ENCODE measurements at places on chromosomes 4 and X.

GRCh38 chr4:151329217-151330007 is 4.0 kb upstream of the SH3D19 start:
- DNase-seq = no peak

- DNase-seq = no peak
Observed at GRCh38 chrX:35040871-35041270, 98.3 kb downstream of the FAM47B start.

DNA sequence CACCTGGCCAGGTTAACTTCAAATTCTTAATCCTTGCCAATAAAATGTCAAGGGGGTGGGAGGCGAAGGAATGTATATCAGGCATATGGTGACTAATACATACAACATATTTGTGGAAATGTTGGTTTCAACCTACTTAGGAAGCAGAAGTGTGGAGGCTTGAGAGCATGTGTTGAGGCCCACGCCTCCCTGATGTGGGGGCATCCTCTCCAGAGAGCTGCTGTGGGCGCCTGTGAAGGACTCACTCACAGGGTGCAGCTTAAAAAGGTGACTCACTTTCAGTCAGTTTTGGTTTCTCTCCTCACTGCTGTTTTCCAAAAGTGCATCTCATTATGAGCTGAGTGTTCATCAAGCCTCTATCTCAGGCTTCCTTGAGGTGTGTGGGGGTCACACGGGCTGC is 27.5 kb downstream of the LNX1 start:
- DNase-seq = no peak

- DNase-seq = no peak
Observed at GRCh38 chr4:55269995-55270394, 76.0 kb upstream of the SRD5A3 start.

DNA sequence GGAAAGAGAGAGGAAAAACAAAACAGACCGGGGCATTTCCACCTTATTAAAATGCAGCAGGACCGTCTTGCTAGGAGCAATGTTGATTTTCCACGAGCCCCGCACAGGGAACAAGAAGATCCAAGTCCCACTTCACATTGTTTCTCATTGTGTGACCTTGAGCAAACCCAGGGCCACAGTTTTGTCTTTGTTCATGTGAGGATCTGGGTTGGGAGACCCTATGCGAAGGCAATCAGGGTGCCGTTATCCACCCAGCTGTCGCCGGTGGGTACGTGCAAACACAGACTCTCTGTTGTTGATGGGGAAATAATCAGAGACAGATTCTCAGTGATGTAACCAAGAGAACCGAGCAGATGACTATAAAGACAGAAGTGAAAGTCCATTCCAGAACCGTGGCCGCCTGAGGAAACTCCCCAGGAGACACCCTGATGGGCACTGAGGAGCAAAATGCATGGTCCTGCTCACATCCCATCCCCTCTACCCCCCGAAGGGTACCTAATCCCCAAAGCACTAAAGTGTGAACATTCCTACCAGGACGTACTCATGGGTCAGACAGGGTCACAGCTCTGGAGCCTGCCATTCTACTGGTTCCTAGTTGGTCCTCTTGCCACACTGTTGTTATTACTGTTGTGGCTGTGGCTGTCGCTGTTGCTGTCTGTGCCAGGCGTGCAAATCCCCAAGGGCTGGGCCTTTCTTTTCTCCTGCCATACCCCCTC is 102.7 kb upstream of the RBPJ start:
- no peak for DNase-seq

DNA sequence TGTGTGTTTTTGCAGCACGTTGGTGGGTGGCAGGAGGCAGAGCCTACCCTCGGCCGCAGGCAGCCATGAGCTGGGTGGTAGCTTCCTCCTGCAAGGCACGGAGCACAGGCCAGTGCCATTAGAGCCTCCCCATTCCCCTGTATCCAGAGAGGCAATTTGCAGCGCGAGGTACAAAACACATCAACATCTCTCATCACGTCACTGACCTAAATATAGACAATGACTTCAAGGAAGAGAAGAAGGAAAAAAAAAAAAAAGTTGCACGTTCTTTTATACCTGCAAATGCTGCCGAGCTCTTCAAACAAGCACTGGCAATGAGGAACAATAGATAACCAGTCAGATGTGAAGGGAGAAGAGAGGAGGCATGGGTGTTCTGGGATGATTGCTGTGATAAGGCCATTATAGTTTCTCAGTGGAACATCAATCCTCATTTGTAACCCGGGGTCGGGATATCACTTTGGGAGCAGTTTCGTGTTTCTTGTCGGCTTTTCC is 159.9 kb downstream of the MGST2 start:
- no peak for DNase-seq

- DNase-seq = no peak
Observed at GRCh38 chr4:120942776-120943175, 20.2 kb upstream of the PRDM5 start.

DNA sequence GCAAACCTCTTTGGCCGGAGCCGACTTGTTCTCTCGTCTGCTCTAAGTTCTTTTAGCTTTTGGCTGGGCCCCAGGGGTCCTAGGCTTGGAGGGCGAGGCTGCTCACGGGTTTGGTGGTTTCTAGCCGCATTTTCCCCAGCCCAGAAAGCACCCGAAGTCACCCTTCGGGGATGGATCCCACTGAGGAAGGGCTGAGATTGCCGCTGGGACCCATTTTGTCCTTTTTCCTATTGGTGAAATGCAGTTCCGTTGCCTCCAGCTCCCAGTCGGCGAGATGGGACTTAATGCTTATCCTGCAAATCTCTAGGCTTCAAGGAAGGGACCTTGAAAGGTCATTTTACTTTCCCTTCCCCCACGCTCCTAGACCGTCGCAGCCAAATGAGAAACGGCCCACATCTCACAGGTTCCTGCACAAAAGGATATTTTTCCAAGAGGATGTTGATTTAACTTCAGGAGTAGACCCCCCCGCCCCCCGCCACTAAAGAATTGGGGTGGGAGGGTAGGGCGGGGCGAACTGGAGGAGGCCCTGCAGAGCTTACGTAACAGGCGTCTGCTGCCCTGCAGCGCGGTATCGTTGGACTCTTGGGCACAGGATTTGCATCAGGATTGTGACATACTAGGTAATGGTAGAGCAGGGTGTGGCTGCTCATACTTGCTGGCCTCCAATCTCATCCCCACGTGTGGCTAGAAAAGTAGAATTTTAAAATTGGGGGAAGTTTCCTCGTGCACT is 564 bp downstream of the PGK1 start:
- no peak for DNase-seq

DNA sequence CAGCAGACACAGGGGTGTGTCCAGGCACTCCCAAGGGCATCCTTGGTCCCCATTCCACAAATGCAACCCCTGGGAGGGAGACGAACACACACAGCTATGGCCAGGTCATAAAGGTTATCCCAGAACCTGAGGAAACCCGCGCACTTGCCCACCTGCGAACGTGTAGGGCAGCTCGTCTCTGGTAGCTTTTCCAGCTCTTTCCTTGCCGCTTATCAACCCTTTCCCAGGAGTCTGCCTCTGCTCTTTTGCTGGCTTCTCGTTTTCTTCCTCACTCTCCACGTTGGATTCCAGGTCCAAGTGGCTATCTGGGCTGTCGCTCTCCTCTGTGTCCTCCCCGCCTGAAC is 13.5 kb downstream of the NOP14 start:
- DNase-seq = no peak

GRCh38 chrX:373641-374471 is 12.9 kb downstream of the PPP2R3B start:
- no peak for DNase-seq

DNA sequence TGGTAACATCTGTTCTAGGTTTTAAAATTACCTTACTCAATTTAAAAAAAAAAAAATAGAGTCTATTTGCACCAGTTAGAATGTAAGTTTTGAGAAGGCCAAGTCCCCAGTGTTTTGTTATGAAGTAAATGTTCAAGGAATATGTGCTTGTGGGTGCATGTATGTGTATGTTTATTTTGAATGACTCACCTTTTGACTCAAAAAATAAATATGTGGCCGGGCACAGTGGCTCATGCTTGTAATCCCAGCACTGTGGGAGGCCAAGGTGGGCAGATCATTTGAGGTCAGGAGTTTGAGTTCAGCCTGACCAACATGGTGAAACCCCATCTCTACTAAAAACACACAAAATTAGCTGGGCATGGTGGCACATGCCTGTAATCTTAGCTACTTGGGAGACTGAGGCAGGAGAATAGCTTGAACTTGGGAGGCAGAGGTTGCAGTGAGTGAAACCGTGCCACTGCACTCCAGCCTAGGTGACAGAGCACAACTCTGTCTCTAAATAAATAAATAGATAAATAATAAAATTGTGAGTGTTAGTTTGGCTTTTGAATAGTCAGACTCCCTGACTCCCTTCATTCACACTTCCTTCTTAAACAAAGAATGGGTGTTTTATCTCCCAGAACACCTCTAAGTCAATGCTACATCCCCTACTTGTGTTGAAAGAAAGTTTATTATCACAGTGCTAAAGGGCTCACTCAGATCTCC is 511.3 kb upstream of the PCDH7 start:
- DNase-seq = no peak

DNA sequence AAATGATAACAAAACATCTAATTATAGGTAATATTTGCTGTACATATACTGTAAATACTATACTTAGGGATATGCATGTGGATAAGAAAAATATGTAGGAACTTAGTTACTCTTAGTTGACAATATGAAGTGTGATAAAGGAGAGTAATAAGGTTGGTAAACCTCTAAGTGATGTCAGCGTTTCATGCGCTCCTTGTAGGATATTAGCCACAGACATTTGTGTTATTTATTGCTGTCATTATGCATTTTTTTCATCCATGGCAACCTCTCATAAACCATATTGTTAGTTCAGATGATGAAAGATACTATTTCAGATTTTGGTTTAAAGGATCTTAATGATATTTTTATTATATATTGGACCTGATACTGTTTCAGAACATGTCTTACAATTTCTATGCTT is 298.1 kb upstream of the PITX2 start:
- no peak for DNase-seq

GRCh38 chr4:39658756-39659155 is 20.1 kb upstream of the SMIM14 start:
- DNase-seq = no peak

DNA sequence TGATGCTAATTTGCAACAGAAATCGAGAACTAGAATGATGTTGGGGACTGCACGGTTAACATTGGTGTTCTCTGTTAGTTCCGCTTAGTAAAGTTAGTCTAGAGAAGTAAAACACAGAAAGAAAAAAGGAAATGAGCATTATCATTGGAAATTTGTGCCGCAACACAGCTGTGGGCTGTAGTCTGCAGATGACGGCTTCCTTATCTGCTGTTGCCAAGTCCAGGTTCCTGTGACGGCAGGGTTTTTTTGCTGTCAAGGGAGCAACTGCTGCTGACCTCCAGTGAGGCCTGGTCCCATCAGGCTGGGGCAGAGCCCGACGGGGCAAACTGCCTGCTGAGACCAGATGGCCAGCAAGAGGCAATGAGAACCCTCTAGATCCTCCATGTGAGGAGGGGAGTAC is 38.9 kb upstream of the PHEX start:
- no peak for DNase-seq

- DNase-seq = no peak
Observed at GRCh38 chr4:136680271-136680670, 852.0 kb downstream of the PCDH18 start.

DNA sequence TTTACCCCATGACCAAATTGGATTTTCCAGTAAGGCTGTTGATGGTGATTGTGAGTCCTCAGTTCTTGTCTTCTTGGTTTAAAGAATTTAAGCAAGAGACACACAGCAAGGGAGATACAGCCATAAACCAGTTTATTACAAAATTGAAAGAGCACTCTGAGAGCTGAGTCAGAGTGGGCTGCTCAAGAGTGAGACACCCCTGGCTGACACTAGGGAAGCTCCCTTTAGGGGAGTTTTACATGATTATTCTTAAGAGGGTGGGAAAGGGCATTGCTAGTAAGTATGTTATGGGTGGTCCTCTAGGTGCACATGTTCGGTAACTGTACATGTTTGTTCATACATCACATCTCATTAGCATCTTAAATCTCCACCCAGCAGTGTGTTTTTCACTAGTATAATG is 18.8 kb upstream of the ZNF81 start:
- no peak for DNase-seq

DNA sequence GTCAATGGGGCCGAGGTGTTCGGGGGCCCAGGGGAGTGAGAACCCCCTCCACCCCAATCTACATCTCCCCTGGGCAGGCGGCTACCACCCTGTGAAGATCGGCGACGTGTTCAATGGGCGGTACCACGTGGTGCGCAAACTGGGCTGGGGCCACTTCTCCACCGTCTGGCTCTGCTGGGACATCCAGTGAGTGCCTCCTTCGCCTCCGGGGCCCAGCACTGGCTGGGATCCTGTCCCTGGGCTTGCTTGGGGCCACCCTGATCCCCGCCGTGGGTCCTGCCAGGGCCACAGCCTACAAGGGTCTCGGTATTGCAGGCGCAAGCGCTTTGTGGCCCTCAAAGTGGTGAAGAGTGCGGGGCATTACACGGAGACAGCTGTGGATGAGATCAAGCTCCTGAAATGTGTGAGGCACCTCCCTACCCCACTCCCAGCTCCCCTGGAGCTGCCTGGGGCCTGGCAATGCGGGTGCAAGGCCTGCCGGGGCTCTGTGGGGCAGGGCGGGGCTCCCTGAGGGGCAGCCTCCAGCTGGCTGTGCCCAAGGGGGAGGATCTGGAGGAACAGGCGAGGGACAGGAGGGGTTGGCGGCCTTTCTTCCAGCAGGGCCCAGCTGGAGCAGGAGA is 697 bp downstream of the SRPK3 start:
- DNase-seq = no peak

- DNase-seq = no peak
Observed at GRCh38 chr4:52711834-52712250, 39.4 kb downstream of the ERVMER34-1 start.

DNA sequence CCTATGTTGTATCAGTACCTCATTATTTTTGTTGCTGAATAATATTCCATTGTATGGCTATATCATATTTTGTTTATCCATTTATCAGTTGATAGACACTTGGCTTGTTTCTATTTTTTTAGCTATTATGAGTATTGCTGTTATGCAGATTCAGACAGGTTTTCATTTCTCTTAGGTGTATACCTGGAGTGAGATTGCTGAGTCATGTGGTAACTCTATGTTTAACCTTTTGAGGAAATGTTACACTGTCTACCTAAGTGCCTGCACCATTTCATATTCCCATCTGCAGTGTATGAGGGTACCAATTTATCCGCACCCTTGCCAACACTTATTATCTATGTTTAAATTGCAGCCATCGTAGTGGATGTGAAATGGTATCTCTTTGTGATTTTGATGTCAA is 43.0 kb upstream of the SH3RF1 start:
- no peak for DNase-seq

DNA sequence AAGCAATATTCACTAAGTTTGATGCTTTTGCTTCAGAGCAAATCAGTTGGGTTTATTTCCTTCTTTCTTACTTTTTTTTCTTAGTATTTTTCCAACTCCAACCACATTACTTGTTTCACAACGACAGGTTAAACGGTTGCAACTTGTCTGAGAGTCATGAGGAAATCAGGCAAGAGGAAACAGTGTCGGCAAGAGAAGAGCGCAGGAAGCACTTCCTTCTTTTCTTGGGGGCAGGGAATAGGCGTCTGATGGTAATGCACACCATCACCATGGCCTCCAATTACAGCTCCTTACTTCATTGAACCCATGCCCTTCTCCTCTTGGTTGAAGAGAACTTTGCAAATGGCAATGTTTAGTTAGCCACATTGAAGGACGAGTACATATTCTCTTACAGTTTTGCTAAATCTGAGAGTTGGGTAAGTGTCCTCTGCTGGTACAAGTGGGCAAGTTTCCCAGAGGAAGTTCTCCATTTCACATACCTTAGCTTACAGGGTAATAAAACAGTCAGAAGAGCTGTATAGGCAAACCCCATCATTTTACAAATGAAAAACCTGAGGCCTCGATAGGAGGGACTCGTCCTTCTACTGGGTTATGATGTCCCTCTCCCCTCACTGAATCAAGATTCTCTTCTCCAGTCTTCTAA is 8.3 kb upstream of the CXCL8 start:
- no peak for DNase-seq

Measured in stimulated activated CD4-positive, alpha-beta T cell treated with anti-CD3 and anti-CD28 coated beads, Interleukin-1b, Interleukin-23, amount 100 ng/mL, for 1 hour (primary cell).